ENCODE measurements at places on chromosomes 2 and 18.

- DNase-seq: no peak
These were observed 69.5 kb downstream of the PTRHD1 start for GRCh38 chr2:24723665-24724064.

DNA sequence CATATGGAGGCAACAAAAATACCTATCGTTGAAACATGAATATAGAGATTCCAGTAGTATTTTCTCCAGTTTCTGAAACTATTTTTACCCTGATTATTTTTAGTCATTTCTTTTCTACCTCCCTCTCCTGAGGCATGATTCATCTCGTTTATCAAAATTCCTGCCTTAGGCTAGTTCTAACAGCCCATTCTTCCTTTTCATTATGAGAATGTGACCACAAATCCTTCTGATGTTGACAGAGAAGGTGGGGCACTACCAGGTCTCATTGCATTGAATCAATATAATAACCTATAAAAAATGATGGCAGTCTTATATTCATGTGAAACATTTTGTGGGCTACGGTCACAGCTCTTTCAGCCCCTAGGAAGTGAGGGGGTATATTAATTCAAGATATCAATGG lies 406.5 kb upstream of the UBE2E3 start:
- DNase-seq: no peak

DNA sequence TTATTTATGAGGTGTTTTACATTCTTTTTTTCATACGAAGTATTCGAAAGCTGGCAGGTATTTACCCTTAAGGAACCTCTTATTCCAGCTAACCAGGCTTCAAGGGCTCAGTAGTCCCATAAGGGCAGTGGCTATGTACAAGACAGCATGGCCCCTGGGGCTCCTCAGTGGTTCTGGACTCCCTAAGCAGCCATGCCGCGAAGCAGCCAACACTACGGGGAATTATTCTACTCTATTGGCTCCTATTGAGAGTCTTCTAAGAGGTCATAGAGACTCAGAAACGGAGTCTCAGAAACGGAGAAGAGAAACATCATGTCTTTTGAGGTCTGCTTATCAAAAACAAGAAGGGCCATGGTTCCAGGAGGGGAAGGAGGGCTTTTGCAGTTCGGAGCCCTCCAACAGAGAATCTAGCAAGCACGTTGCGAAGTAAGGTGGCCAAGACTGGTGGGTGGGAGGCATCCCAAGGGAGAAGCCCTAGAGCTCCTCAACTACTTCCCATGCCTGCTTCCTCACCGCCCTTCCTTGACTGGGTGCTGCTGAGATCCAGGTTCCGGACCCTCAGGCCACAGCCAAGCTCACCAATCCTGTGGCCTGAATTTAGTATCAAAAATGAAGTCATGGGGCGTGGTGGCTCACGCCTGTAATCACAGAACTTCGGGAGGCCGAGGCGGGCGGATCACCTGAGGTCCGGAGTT lies 109.7 kb downstream of the INO80D start:
- no peak for DNase-seq

DNA sequence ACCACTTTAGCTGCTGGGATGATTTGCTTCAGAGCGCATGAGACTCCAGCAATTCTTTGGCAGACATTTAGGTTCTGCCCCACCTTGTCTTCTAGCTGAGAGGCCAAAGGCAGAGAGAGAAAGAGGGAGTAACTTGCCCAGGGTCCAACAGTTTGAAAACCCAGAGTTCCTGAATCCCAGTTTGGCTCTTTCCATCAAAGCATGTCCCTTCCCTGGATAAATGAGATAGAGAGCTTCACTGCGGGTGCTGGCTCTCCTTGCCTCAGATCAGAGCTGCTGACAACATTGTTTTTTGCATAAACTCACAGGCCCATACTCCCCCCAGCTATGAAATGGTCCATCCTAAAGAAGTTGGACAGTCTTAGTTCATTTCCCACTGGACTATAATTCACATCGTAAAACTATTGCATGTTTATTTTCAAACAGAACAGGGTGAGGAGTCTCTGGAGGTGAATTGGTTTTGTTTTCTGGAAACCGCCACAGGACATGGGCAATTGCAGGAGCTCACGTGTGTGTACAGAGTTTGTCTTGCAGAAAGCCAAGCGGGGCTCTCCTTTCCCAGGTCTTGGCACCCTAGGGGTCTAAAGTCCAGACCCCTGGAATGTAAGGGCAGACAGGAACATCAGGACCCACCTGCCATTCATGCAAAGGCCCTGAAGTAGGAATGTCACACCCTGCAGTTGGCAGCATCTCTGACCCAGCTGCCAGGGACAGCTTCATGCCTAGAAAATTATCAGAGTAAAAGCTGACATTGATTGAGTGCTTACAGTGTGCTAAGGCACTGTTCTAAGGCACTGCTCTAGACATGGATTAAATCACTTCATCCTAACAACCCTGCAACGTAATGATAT lies 25.0 kb upstream of the SLC14A2 start:
- no peak for DNase-seq

DNA sequence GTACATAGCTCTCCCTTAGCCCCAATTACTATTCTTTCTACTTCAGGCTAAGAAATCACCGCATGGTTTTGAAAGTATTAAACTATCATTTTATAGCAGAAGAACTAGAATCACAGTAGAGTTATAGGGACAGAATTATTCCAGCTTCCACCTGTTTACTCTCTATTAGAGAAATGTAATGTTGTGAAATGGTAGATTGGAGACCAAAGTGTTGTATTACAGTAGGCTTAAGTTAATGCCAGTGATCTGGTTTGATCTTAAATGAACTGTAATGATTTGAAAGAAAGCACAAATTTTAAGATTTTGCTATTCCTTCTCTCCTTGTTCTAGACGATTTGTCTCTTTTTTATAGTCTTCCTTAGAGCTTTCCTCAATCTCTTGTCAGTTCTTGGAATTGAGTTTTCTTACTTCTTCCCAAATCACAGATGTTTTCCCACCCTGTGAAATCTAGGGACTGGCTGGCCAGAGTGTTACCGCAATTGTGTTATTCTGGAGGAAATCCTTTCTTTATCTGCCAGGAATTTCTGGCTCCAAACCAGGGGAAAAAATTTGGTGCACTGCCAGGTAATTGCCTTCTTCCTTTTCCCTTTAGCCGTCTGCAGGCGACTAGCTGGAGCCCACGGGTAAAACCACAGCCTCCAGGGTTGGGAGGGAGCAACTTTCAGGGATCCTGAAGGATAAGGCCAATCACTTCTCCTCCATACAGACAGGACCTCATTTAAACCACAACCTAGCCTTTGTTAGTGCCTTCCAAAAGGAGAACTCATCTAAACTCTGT lies 51.7 kb downstream of the NOP58 start:
- DNase-seq: no peak

- DNase-seq: no peak
These were observed 74.6 kb upstream of the ARL5A start for GRCh38 chr2:151902829-151903228.

- no peak for DNase-seq
These were observed 488.6 kb upstream of the HS6ST1 start for GRCh38 chr2:128807317-128807716.

DNA sequence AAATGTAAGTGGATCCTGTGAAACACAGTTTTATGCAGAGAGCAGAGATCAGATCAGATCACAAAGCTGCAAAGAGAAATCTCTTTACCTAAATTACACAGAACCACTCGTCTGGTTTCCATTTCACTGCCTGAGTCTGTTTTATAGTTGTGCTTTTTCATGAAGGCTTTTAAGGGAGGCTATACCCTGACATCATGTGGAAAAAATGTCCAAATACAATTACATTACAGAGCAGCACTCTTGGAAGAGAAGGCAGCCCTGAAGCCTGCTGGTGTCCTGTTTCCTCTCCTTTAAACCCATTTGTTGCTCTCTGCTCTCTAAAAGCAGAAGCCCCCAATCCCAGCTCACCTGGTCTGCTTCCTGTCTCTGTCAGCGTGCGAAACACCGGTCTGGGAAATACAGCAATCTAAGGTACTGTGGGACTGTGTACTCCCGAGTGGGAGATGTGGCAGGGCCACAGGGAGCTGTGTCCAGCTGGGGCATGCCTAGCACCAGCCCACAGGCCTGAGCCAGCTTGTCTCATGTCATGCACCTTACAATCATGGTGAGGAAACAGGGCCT lies 24.8 kb upstream of the ZFP36L2 start:
- no peak for DNase-seq

DNA sequence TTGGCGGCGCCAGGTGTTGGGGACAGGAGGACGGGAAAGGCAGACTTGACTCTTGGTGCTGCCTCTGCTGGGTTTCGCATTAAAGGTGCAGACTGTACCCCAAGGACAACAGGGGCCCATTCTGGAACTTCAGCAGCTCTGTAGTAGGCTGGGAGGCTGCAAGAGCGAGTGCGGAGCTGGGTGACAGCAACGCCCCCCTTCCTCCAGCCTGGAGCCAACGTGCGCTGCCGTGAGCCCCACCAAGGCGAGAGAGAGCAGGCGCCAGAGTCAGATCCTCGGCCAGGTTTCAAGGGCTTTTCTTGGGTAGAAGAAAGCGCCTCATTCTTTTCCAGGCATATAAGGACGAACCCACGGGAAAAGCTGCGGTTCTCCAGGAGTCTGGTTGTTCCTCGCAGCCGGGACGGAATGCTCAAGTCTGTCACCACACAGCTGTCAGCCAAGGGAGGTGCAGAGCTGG lies 1.9 kb downstream of the DOK6 start:
- no peak for DNase-seq

DNA sequence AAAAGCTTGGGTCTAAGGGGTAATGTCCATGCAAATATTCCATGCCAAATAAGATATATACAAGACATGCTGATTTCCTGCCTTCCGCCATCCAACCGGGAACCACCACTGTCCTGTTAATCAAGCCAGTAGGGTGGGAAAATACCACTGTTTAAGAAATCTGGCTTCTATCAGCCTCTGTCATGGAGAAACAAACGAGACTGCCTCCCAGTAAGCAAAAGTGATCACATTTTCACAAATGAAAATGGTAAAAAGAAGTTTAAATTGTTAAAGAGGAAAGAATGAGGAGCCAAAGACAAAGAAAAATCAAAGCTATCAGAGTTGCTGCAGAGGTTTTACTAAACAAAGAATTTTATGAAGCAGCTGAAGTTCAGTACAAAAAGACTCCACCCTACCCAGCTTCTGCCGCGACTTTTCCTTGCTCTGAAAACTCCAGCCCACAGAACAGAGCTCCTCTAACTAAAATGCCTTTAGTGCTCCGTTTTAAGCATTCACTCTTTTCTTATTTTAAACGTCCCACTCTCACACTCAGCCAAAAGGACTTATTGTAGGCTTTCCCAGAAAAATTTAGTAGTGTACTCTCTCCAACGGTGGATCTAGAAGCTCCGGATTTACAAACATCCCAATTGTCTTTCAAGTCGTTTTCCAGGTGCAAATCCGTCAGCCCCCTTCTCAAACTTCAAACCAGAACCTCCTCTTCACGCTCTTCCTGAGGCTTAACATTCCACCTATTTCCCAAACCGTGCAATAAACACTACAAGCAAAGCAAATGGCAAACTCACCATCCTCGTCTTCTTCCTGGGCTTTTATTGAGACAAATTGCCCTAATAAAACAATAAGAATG lies 613 bp downstream of the COL5A2 start:
- DNase-seq: no peak

GRCh38 chr2:241492174-241492565 lies 16.2 kb downstream of the STK25 start:
- DNase-seq: no peak

DNA sequence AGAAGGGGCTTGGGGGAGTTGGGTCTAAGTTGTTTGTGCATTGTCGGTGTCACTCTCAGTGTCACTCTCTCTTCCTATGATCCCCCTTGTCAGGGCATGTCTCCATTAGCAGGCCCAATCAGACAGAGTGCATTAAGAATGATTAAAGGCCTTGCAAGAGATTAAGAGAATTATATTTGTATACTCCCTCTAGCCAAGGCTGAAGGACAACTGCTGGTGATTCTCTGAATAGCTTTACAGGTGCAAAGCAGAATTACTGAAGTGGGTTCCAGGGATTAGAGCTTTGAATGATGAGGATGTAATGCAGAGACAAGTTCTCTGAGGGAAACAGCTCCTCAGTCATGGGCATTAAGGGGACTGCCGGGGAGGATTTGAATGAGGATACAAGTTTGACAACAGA lies 104.8 kb upstream of the LGALSL start:
- no peak for DNase-seq

DNA sequence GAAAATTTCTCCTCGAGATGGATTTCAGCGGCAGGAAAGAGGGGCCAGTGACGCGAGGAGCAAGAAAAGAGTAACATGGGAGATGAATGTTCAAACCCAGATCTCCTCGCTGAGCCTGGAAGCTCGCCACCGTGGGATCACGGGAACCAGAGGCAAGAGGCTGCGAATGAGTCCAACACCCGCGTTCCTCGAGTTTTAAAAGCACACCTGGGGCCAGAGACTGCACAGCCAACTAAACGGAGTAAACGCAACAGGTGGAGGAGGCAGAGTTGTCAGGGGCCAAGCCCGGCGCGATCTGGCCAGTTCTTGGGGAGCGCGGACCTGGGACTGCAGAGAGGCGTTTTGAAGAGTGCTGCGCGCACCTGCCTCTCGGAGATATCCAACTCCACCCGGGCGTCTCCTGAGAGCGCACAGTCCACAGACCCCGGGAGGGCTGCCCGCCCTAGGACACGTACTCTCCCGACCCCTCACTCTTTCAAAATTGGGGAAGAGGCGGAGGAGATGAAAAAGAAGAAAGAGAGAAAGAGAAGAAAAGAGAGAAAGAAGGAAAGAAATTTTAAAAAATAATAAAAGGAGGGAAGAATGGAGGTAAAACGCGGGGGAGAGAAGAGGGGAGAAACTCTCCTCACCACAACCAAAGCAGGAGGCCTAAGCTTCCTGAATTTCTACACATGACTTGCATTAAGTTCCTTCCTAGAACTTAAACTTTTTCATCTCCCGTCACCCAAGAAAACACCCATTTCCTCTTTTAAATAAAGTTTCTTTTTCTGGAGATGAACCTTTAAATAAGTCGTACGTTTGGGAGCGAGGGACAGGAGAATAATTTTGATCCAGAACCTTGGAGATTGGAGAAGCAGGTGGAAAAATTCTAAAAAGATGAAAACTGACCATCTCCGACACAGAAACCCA lies 5.3 kb upstream of the PAX3 start:
- DNase-seq: no peak

DNA sequence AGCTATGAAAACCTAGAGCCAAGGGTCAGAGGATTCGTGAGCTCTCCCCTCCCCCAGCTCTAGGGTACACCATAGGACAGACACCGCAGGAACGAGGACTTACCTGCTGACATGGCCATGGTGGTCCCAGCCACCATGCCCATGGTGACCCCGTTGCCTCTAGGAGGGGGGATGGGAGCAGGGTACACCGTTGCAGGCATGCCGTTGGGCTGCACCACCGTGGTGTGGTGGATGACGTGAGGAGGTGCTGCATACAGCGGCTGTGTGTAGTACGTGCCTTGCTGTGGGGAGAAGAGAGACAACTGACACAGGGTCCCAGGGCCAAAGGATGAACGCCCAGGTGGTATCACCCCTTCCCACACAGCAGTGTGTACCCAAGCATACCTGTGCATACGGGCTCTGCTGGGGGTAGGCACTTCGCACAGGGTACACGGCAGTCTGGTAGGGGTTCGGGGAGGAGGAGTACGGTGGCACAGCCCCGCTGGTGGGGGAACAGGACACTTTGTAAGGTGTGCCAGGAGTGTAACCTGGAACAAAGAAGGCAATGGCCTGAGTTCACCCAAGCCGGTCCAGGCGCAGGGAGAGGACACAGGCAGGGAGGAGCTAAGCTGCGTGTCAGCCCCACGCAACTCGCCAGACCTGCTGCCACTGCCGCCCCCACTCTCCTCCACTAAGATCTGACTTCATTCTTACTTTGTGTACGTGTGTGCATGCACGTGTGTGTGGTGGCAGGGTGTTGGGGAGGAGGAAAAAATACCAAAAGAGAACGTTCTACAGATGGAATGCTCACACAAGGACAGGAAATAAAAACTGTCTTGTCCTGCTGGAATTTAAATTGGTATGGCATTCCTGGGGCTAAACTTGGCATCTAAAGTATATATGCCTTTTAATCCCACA lies 37.8 kb downstream of the FAM168B start:
- DNase-seq: no peak

Measured in CD4-positive, alpha-beta T cell treated with Interleukin-4 for 1 hour (primary cell).